ENCODE measurements at places on chromosomes 1 and 21.

- DNase-seq, result no peak
Measured at GRCh38 chr1:160653620-160654016, 6.8 kb upstream of the SLAMF1 start.

DNA sequence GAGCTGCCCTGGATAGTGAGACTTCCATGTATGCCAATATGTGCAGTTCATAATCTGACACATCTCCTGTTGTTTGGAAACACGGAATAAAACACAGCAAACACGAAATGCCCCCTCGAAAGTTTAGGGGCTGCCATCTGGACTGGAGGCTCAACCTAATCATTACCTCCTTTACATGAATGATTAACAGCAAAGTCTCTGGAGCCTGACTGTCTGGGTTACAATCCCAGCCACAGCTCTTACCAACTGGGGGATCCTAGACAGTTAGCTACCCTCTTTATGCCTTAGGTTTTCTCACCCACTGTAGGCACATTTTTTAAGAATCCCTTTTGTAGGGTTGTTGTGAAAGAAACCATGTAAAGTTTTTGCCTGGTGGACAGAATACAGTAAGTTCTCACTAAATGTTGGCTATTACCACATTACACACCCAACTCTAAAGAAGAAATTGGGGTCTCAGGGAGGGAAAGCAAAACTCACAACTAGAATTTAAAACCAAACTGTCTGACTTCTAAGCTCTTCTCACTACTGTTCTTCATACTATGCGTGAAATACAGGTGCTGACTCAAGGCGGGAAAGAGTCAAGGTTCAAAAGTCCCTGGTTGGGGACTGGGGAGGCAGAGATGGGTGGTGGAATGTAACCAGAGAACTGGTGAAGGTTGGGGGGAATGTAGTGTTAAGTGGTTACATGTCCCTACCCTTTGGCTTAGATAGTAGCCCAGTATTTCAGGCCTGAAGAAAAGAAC is 24.2 kb downstream of the CYP4A22 start:
- DNase-seq, result no peak

- no peak for DNase-seq
Measured at GRCh38 chr21:18899261-18899660, 495.7 kb upstream of the TMPRSS15 start.

DNA sequence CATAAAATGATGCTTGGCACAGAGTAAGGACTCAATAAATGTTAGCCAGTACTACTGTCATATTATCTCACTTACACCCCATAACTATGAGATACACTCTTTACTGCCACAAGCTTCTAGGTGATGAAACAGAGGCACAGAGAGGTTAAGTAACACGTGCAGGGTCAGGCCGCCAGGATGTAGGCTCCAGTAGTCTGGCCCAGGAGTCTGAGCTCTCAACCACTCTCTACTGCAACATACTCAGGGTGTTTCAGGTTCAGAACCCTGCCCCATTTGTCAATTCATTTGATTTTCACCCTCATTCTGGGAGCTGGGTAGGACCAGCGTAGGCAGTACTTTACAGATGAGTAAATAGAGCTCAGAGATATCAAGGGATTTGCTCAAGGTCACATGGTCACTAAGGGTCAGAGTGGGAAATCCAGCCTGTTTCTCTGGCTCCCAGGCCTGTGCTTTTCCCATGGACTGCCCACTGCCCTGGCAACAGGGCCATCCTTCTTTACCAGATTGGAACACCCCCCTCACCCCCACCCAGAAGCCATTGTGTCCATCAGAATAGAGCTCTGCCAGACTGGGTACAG is 21.2 kb downstream of the IQGAP3 start:
- DNase-seq, result no peak

DNA sequence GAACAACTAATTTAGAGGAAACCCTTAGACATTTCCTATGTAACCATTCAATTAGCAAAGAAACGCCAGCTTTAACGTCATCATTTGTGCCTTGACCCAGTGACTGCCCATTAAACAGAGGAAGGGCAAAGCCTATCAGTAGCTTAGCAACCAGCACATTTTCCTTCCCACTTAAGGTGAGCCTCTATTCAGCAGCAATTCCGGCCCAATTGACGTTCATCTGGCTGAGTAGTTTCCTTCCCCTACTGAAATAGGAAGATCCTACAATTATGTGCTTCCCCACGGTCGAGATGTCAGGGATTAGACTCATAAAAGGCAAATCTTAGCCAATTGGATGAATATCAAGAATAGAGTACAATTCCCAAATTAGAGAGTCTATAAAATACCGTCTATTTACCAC is 482.1 kb upstream of the ADAMTS5 start:
- DNase-seq, result no peak

DNA sequence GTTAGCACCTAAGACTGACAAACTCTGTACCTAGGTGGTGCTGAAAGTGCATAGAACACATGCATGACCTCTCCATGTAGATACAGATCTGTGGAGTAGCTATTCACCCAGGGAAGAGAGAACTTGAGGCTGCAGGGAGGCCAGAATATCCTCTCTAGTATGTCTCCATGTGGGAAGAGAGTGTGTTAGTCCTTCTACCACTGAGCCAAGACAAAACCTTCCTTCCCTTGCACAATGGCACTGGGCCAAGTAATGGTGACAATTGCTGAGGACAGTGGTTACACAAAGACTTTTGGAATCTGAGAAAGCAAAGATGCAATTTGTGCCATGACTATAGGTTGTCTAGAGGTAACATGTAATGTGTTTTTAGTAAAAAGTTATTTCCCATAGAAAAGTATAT is 52.3 kb downstream of the C1orf198 start:
- no peak for DNase-seq

GRCh38 chr1:178944729-178945128 is 73.9 kb upstream of the ANGPTL1 start:
- no peak for DNase-seq

GRCh38 chr1:183237046-183237445 is 51.0 kb downstream of the LAMC2 start:
- DNase-seq, result no peak

- DNase-seq, result no peak
Measured at GRCh38 chr1:172421974-172422604, 1.6 kb downstream of the C1orf105 start.

DNA sequence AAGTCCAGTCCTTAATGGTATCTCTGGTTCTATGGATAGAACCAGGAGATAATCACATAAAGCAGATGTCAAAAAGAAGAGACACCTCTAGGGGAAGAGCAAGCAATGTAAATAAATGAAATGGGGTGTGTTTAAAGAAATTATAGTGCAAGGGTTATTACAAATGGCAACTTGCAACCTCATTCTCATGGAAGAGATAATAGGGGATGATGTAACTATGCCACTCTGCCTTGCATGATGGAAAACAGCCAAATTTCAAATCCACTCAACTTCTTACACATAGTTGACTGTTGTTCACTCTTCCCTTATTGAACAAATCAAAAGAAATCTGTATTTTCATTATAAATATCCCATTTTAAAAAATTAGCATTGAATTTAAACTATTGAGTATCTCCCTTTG is 274.0 kb upstream of the TMPRSS15 start:
- DNase-seq, result no peak

DNA sequence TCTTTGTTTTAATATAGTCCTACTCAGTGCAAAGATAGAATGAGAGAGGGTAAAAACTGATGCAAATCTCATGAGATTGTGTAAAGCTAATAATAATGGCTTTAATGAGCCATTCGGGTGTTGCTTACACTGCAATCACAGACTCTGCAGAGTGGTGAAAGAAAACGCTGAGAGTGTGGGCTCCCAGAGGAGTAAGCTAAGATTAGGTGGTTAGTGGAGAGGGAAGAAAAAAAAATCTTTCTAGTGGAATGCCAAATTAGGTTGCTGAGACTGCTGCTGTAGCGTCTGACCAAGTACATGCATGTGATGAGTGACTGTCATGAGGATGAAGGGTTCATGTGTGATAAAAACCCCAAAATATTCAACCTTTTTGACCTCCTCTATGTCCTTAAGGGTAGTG is 645.9 kb upstream of the ADGRL4 start:
- DNase-seq, result no peak

DNA sequence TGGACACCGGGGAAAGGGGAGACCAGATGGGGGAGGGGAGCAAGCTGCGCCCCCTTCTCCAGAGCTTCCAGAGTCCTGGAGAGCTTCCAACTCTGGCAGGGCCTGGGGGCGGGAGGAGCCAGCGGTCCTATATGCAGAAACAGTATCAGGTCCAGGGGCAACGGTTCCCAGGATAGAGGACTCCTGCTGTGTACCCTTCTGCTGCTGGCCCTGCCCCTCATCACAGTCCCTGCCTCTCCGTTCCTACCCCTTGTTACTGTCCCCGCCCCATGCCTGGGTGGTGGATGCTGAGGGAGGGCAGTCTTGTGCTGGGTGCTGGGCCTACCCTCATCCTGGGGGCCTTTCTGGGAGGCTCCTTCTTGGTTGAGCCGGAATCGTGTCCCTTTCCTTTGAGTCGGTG is 19.2 kb upstream of the PEX10 start:
- DNase-seq, result no peak

DNA sequence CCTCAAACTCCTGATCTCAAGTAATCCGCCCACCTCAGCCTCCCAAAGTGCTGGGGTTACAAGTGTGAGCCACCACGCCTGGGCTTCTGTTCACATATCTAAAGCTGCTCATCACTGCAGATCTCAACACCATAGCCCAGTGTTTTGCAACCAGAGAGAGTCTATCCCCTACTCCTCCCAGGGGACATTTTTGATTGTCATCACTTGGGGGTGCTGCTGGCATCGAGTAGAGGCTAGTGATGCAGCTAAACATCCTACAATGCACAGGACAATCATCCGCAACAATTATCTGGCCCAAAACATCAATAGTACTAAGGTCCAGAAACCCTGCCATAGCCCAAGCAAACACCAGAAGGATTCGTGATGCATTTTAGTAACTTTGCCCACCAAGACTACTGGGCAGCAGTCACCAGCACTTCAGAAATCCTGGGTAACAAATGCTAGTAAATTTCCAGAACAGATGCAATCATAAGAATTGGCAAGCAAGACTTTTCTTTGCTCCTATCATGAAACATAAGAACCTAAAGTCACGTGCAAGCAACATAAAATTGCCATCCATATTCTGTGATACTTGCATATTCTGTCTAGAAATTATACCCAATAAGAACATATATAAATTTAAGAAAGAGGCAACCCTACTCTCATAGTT is 159.2 kb downstream of the APP start:
- DNase-seq, result no peak

DNA sequence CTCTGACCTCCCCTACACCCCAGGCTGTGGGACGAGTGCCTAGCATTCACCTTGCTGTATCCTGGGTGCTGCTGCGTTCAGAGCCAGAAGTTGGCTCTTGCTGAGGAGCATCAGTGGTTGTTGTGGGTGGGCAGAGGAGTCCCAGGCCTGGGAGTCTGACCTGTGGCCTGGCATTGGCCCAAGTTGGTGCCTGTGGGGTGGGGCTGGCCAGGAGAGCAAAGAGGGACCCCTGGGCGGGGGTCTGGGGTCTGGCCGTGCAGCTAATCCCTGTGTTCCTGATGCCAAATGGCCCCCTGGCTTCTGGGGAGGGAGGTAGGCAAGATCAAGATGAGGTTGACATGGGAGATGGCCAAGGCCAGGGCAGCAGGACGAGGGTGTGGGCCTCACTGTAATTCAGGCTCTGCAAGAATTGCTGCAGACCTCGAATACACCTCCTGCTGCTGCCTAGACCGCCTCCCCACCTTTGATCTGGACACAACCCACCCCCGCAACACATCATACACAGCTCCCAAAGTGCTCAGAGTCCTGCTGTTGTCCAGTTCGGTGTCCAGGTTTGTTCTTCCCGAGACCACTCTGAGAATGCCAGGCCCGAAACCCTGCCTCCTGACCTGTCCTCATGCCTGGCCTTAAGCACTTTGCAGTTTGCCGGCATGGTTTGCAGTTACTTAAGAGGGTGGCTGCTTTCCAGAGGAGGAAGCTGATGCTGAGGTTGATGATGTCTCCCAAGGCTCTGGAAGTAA is 28.7 kb downstream of the CDK18 start:
- no peak for DNase-seq

DNA sequence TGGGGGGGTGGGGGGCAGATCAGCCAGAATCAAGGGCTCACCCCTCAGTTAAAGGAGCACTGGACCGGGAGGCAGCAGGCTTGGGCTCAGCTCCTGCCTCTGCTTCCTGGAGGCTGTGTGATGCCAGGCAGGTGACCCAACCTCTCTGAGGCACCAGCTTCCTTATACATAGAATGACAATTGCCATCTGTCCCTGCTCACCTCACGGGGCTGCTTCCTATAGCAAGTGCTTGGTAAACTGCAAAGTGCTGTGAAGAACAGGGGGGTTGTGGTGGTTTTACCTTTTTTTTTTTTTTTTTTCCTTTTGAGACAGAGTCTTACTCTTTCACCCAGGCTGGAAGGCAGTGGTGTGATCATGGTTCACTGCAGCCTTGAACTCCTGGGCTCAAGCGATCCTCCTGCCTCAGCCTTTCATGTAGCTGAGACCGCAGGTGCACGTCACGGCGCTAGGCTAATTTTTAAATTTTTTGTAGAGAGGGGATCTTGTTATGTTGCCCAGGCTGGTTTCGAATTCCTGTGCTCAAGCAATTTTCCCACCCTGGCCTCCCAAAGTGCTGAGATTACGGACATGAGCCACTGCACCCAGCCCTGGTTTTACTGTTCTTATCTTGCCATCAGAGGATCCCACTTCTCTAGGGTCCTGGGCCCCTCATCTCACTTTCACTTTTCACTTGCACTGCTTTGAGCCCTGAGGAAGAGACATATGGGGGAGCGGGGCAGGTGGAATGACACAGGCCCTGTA is 11.6 kb downstream of the KCNQ4 start:
- no peak for DNase-seq

- DNase-seq, result no peak
Measured at GRCh38 chr21:31289702-31290101, 54.4 kb downstream of the TIAM1 start.

DNA sequence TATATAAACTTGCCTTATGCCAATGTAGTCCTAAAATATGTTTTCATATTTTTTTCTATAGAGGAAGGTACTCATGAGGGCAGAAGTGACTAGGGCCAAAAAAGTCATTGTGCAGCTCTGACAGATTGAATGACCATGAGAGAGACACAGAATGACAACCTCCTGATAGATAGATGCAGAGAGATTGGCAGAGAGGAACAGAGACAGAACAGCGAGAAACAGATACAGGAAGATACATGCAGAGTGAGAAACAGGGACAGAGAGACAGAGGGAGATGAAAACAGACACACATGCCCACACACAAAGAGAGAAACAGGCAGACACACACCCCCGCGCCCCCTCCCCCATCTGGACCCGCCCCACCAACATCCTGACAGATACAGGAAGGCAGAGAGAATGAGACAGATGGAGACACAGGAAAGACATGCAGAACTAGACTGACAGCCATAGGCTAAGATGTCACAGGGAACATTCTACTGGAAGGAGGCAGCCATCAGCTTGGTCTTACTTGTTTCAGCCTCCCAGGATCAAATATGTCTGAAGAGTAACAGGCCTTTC is 211.1 kb downstream of the ST6GALNAC3 start:
- no peak for DNase-seq

Data from epithelial cell of esophagus (primary cell).